Activated CD8-positive, alpha-beta memory T cell treated with anti-CD3 and anti-CD28 coated beads for 1 hour (primary cell): ENCODE measurements at places on chromosomes 2 and 18.

DNA sequence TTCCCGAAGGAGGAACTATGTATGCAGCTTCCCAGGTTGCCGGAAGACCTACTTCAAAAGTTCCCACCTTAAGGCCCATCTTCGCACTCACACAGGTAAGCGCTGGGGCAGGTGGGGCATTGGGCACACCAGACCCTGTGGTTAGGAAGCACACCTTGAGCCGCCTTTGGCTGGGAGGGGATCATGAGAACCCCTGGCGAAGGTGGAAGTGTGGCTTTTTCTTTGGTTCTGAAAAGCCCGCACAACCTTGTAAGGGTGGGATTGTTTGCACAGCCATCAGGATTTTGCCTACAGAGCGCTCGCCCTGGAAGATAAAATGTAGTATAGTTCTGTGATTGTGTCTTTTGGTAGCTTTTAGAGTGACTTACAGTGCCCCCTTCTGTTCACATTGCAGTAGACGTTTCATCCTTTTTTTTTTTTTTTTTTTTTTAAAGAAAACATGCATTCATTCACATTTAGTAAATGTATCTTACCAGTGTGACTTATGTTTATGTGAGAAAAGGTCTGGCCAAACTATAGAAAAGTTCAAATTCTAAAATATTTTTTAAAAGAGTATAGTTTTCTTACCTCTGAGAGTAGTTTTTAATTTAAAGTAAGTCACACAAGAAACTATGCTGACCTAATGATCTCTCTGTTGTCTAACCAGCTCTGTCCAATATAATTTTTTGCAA lies 5.3 kb downstream of the KLF11 start:
- no peak for DNase-seq

DNA sequence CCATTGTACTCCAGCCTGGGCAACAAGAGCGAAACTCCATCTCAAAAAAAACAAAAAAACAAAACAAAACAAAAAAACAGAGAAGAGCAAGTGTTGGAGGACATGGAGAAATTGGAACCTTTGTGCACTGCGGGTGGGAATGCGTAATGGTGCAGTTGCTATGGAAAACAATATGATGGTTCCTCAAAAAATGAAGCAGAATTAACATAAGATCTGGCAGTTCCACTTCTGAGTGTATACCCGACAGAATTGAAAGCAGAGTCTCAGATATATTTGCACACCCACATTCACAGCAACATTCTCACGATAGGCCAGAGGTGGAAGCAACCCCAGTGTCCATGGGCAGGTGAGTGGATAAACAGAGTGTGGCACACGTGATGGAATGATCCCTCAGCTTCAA lies 11.0 kb upstream of the RALB start:
- no peak for DNase-seq

DNA sequence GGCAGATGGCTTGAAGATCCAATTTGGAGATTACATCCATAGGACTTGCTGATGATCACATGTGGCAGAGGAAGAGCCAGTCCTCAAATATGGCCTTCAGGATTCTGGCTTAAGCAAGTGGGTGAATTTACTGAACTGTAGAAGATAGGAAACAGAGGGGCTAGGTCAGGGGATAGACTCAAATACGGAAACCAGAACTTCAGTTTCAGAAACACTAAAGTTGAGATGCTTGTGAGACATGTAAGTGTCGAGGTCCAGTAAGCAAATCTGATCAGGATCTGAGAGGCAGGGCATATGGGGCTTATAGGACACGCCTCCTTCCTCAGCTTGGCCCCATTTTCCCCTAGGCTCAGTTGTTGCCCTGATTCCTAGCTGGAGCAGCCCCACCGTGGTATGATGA lies 107.7 kb downstream of the LBH start:
- no peak for DNase-seq

GRCh38 chr2:109271920-109272319 lies 142.9 kb downstream of the SH3RF3 start:
- DNase-seq: no peak

GRCh38 chr18:12059334-12060181 lies 34.1 kb upstream of the ANKRD62 start:
- no peak for DNase-seq

GRCh38 chr2:19104503-19104902 lies 253.9 kb downstream of the OSR1 start:
- DNase-seq: no peak
